Left hindlimb (tissue), 1 donor: ENCODE measurements at places on chromosomes 3 and 15.

DNA sequence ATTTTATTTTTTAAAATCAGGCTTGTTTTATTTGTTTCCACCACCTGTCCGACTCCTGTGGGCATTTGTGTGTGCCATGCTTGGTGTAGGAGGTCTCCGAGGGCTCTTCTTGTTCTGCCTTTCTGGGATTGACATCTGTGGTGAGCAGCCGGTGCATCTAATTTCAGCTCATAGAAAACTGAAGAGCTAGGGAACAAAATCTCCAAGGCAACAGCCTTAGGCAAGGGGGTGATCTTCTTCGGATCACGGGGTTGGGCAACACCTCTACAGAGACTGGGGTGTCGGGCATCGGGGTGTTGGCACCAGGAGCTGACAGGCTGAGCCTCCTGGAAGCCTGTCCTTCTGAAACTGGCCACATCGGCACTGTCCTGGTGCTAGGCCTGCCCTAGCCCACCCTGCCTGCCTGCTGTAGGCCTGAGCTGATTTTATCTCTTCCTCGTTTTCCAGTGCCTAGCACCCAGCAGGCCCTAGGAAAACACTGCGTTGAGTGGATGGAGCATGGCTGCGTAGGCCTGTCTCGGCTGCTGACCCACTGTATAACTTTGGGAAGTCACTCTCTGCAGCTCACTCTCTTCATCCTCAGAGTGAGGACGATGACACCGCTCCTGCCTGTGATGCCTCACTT lies 10.3 kb downstream of the CHCHD6 start:
- DNase-seq, result no peak

DNA sequence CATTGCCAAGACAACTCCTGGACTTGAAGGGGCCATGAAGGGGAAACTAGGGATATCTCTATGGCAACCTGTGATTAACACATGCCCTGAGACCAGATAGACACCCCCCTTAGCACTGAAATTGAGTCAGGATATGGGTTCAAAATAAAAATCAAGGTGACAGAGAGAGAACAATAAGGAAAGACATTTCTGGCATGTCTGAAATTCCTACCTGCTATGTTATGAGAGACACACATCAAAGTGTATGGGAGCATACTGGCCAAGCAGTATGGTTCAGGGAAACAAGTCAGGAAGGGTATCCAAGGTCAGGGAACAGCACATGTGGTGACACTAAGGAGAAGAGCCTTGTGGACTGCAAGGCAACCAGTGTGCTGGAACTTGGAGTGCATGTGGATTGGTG lies 388.7 kb downstream of the SHQ1 start:
- DNase-seq, result no peak

GRCh38 chr3:43120937-43121336 lies 15.1 kb upstream of the POMGNT2 start:
- no peak for DNase-seq

- DNase-seq, result no peak
Measured at GRCh38 chr3:89644716-89645115, 537.3 kb downstream of the EPHA3 start.
